ENCODE measurements at places on chromosomes 5 and 9.

GRCh38 chr9:92973700-92974099 is 26.4 kb downstream of the FGD3 start:
- no peak for DNase-seq

DNA sequence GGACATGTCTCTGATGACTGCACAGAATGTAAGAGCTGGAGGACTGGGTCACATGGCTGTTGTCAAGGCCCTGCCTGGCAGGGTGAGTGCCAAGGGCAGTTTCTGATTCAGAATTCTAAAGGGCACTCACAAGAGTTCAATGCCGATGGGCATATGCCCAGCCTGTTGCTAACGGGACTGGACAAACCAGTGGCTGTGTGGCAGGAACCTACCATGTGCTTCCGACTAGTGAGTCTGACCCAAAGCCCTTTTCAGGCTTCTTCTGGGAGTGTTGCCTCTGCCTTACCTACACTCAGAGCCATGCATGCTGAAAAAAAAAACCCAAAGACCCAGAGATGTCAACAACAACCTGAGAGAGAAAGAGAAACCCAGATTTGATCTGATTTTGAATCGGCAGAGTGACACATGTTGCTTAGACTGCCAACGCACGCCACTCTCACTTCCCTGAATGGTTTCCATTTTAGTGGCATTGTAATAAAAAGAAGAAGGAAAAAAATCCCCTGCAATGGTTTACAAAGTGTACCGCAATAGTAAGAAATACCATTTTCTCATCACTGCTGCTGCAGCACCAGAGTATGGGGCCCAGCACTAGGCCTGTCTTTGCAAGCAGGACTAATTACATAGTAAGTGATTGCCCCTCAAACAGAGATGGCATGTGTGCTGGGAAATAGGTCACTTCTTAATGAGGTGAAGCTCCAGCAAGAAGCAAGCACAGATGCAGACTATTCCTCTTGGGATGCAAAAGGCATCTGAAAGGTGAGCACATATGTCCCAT is 194.3 kb downstream of the PALM2AKAP2 start:
- no peak for DNase-seq

DNA sequence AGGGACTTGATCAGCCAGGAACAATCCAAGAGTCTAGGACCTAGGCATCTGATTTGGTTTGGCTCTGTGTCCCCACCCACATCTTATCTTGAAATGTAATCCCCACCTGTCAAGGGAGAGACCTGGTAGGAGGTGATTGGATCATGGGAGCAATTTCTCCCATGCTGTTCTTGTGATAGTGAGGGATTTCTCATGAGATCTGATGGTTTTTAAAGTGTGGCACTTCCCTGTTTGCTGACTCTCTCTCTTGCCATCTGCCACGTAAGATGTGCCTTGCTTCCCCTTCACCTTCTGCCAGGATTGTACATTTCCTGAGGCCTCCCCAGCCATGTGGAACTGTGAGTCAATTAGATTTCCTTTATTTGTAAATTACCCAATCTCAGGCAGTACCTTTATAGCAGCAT is 201.7 kb upstream of the ACTBL2 start:
- DNase-seq = no peak

DNA sequence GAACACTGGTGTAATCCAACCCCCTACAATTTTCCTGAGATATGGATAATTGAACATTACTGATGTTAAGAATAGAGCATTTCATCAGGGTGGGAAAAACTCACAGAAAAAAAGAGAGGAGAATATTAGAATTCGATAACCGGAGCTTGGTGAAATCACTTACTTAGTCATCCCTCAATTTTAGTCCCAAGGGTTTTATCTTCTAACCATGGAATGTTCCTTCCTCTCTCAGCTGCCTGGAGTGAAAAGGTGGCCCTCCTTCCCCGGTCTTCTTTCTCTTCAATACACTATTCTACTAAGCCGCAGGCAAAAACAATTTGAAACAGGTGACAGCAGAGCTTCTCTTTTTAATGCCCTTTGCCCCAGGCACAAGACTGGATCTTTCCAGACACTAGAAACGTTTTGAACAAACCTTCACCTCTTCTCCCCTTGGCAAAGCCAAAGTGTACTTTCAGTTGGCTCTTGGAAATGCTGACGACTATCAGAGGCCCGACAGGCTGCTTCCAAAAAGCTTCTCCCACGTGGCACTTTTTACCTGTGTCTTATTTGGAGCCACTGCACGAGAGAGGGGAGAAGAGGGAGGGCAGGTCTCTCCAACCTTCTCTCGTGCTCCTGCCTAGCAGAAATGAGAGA is 543.9 kb downstream of the TLE1 start:
- no peak for DNase-seq

DNA sequence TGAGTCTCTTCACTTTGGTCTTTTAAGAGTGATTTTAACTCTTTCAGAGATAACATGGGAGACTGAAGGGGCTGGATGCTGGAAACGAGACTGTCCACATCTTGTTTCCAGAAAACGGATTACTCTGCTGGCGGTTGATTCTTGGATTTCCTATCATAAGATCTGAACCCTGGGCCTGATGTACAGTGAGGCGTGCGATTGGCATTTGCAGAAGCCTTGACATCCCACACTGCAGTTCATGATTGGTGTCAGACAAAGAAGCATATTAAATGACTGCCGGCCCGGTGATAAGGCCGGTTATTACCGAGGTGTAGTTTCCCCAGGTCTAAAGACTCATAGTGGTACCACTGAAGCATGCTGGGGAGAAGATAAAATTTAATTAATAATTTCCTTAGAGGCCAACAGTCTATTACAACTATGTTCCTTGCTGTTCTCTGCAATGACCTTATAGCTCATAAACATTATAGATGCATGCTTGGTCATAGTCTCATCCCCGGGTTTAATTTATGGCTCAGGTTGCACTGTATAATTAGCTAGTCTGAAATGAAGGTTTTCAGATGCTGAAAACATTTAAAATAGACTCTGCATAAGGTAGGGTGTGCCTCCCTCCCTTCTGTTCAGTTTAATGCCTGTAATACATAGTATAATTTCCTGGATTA is 99.2 kb downstream of the PPP2R2B start:
- no peak for DNase-seq

- DNase-seq = no peak
Measured at GRCh38 chr9:5800969-5801738, 31.8 kb downstream of the ERMP1 start.

- DNase-seq = no peak
Measured at GRCh38 chr9:134399435-134400056, 73.3 kb downstream of the RXRA start.

- DNase-seq = no peak
Measured at GRCh38 chr9:121700832-121701419, 49.5 kb downstream of the DAB2IP start.

DNA sequence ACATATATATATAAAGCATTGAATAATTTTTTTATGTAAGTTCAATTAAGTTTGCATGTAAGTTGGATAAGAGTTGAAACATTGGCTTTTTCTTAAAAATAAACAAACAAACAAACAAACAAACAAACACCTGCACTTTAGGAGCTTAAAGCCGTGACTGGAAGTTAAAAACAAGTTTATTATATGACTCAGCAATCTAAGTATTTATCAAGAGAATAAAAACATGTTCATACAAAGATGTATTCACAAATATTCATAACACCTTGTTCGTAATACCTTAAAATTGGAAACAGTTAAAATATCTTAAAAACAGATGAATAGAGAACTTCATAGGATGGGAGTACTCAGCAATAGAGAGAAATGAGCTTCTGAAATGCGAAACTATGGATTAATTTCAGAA is 61.5 kb upstream of the ANXA1 start:
- no peak for DNase-seq

- no peak for DNase-seq
Measured at GRCh38 chr5:123753180-123753936, 241.4 kb downstream of the CSNK1G3 start.

DNA sequence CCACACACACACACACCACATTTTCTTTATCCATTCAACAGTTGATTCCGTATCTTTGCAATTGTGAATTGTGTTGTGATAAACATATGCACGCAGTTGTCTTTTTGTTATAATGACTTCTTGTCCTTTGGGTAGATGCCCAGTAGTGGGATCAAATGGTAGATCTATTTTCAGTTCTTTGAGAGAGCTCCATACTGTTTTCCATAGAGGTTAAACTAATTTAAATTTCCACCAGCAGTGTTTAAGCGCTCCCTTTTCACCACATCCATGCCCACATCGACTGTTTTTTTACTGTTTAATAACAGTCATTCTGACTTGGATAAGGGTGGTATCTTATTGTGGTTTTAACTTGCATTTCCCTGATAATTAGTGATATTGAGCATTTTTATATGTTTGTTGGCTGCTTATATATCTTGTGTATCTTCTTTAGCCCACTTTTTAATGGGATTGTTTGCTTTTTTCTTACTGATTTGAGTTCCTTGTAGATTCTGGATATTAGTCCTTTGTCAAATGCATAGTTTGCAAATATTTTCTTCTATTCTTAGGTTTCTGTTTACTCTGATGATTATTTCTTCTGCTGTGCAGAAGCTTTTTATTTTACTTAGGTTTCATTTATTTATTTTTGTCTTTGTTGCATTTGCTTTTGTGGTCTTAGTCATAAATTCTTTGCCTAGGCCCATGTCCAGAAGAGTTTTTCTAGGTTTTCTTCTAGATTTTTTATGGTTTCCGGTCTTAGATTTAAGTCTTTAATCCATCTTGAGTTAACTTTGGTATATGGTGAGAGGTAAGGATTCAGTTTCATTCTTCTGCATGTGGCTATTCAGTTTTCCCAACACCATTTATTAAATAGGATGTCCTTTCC is 82.4 kb downstream of the SH3RF2 start:
- DNase-seq = no peak

DNA sequence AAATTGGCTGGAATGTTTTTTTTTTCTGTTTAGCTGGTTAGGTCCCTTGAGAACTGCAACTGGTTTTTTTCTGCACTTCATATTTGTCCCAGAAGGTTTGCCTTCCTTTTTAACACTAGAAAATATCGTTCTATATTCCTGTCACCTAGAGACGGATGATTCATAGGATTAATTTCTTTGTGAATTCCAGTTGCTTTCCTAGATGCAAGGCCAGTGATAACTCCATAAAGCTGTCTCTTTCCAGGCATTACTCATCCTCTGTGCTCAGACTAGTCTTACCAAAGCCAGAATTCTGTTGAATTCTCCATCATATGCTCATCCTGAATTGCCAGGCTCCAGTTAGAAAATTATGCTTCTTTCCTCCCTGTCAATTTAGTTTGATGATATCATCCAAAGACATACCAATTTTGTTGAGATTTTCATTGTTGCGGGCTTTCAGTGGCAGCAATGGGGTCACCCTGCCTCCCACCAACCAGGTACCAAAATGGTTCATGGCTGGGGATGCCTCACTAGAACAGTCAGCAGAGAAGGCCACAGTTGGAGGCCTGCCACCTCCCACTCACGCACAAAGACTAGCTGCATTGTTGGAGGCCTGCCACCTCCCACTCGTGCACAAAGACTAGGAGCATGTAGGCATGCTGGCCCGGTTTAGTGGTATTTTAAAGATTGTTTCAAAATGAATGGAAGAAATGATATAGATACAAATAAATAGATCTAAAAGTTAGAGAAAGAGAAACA is 8.5 kb downstream of the BAAT start:
- DNase-seq = no peak

- peak; percentile 1 for DNase-seq
Measured at GRCh38 chr5:90709323-90710155, 150.9 kb downstream of the ADGRV1 start.

GRCh38 chr5:170963521-170963920 is 101.7 kb downstream of the RANBP17 start:
- no peak for DNase-seq

DNA sequence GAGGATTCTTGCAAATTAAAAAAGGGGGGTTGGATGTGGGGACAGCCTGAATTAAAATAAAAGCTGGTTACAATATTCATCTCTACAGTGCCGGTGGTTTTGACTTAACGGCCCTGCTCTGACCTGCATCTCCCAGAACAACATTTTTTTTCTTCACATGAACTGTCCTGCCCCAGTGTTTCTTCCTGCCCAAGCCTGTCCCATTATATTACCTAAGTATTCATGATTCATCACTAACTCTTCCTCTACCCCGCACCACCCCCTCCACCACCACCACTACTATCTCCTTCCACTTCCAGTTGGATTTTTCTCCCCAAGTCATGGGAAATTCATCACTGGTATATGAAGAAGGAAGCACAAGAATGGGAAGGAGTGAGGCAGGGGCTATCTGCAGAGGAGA is 90.1 kb downstream of the ZFAND5 start:
- DNase-seq = no peak

GRCh38 chr9:75438716-75439115 is 350.4 kb downstream of the OSTF1 start:
- DNase-seq = no peak

GRCh38 chr5:60010853-60011252 is 117.3 kb upstream of the PDE4D start:
- DNase-seq = no peak

DNA sequence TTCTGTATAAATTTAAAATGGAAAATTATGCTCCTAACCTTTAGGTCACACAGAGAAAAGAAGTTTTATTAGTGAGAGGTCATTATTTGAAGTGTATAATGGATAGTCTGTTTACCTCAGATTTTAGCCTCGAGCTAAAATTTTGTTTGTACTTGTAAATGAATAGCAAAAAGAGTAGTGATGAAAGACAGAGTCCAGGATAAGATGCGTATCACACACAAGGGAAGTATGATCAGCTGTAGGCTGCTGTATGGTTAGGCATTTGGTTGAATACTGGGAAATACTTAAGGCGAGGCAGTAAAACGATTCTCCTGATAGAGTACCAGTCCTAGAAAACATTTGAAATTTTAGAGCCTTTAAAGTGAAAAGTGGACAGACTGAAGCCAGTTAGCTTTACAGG is 92.7 kb downstream of the FBXL7 start:
- no peak for DNase-seq

GRCh38 chr9:324971-325370 is 110.3 kb downstream of the DOCK8 start:
- DNase-seq = no peak

DNA sequence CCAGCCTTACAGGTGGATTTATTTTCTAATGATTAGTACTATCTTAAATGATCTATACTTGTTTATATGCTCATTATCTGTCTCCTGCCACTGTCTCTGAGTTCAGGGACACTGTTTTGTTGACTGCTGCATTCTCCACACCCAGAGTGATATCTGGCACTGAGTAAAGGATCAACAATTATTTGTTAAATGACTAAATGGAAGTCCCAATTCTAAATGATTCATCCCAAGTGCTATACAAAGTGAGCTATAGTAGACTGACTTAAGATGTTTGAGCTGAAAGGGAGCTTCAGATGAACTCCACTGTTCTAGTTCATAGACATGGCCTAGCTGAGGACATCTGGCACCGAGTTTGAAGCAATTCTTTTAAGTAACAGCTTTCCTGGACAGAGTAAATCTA is 40.5 kb downstream of the ITGA2 start:
- DNase-seq = no peak

GRCh38 chr9:5301544-5301943 is 3.0 kb downstream of the RLN2 start:
- DNase-seq = no peak

- DNase-seq = no peak
Measured at GRCh38 chr5:63727583-63727982, 234.7 kb downstream of the HTR1A start.

- no peak for DNase-seq
Measured at GRCh38 chr5:141799507-141800167, 78.6 kb downstream of the PCDH1 start.

Data from pulmonary artery endothelial cell (primary cell).